ENCODE measurements at places on chromosomes 11 and 22.

- no peak for DNase-seq
These were observed 416.5 kb downstream of the TMEM135 start for GRCh38 chr11:87454241-87454640.

DNA sequence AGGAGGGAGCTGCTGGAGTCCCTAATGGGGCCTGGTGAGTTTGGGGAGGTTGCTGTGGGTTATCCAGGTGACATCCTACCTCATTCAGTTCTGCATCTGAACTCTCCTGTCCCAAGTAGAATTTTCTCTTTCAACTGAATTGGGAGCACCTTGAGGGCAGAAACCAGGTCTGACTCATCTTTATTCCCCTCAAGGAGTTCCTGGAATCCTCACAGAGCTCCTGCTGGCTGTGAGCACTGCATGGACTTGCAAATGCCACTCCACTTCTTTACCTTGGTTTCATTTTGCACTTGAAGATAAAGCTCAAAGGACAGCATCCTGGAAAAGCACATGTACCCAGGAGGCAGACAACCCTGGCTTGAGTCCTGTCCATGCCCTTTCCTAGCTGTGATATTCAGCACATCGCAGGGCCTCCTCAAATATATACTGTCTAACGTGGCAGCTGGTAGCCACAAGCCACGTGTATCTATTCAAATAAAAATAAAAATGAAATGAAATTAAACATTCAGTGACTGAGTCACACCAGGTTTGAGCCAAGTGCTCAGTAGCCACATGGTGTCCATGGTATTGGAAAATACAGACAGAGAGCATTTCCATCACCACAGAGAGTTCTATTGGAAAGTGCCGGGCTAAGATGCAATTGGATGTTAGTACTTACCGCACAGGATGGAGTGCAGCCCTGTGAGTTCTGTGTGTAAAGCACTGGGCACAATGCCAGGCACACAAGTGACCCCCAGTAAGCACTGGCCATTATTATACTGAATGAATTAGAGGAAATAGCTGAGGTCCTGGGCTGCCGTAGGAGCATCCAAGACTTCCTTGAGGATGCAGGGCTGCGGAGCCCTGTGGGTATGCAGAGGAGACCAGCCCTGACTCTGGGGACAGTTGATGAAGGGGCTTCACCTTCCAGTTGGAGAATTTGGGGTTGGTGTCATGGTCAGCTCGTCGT is 149.0 kb downstream of the PKNOX2 start:
- DNase-seq = no peak

GRCh38 chr11:132022733-132023478 is 652.5 kb downstream of the NTM start:
- DNase-seq = no peak

GRCh38 chr11:17695454-17696441 is 23.6 kb upstream of the MYOD1 start:
- DNase-seq = no peak

DNA sequence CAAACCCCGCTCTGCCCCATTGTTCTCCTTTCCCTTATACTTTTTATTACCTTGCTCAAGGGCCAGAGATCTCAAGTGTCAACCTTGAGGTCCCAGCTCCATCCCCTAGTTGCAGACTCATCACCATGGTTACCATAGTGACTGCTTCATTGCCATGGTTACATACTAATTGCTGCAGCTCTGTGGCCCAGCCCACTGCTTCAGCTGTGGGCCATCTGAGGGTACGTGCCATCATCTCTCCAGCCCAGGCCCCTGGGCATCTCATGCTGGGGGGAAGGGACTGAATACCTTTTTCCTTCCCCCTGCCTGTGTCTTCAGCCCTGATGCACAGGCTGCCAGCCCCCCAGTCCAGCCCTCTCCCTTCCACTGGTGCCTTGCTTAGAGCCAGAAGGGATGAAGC is 22.2 kb downstream of the TREH start:
- no peak for DNase-seq

DNA sequence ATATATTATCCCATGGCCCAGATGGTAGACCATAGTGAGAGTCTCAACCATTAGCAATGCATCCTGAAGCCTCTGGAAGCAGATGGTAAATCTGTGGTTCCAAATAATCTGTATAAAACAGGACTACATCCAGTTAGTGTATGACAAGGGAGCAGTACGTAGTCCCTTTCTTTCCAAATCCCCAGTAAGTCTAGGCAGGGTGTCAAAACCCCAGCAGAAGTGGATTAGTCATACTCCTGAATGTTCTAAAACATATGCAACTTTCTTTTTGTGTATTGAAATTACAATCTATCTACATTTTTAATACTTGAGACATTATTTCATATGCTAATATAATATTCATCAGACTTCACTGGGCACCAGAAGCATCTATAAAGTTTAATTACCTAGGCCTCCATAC is 295.1 kb upstream of the ANO5 start:
- peak; percentile 62 for DNase-seq

DNA sequence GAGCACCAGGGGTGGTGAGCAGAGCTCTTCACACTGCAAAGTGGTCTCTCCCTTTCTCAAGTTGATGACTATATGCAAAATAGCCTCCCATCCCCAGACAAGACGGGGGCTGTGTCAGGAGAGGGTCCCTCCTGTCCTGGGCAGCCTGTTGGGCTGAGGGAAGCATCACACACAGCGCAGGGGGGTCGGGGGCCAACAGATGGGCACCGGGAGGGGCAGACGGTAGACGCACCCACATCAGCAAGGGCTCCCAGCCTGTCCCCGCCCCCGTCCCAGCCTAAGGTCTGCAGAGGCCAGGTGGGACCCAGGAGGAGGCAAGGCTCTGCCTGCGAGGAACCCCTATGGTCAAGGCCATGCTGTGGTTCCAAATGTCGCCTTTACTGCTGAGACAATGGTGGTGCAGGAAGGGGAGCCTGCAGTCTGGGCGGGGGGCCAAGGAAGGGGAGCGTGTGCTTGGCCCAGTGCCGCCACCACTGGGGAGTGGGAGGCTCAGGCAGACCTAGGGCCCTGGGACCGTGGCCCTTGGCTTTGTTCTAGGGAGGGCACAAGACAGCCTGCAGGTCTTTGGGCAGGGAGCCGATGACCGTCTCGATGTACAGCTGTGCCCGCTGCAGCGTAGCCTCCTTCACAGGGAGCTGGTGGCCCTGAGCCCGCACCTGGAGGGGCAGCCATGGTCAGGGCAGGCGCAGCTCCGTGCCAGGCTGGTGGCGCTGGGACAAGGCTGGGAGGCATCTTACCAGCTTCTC is 4.3 kb upstream of the PLXNB2 start:
- DNase-seq = no peak

DNA sequence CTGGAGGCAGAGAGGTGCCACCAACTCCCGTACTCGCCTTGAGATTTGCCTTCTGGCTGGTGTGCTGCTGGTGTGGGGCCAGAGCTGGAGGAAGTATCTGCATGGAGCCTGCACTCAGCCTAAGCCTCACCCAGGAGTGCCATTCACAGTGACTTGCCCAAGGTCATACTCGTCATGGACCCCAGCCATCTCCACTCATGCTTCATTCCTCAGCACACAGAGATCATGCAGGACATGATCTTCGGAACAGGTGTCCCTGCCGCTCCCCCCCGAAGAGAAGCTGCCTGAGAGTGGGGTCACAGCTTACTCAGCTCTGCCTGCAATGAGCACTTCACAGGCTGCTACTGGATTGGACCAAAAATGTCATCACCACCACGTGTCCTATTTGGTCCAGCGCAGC is 49.0 kb downstream of the PC start:
- DNase-seq = no peak

DNA sequence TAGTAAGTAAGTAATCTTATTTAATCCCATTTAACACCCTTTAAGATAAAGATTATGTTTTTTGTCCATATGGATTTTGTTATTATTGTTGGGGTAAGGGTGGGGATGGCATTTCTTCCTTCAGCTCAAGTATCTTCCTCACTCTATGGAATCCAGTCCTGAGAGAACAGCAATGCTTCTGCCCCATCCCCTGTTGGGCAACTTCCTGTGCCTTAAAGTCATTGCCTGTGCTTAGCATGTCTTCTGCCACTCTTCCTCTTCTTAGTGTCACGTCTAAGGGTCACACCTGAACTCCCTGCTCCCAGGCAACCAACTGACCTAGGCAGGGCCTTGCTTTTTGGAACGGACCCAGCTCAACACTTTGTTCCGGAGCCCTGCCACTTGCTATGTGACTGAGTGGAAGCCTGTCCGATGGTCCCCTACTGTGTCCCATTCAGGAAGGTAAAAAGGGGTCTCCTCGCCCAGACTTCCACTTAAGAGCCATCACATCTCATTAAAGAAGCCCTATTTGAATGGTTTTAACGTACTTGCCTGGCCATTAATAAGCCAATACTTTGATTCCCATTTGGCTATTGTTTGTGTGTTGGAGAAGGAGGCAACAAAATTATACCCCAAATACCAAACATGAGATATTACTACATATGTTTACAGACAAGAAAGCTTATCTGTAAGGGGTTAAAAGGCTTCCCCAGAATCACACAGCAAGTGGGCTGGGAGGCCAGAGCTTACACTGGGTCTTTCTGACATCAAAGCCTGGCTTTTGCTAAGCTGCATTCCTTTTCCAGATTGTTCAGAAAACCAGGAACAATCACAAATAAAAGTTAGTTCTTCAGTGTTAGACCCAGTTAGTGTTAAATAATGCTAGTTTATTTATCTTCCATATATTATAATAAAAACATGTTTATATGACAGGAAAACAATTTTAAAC is 59.2 kb downstream of the RAB38 start:
- DNase-seq = peak; percentile 3

- no peak for DNase-seq
These were observed 7.7 kb downstream of the TRPM5 start for GRCh38 chr11:2436521-2437031.

DNA sequence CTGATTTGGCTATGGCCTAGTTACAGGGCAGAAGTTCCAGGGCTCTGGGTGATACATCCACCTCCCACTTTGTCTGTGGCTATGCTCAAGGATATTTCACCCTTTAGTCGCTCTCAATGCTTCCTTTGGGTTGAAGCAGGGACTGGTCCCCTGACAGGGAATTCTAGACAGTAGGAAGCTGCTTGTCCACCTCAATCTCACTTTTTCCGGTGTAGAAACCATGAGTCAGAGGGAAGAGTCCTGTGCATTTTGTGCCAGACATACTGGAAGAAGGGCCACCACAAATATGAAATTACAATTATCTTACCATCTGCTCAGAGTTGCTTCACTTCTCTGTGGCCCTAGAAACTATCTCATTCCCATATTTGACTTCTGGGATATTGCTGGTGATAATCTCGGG is 413.7 kb upstream of the FAT3 start:
- DNase-seq = no peak

Measured in inflammatory macrophage treated with lipopolysaccharide for 4 hours (primary cell).